Activated T-cell treated with anti-CD3 and anti-CD28 coated beads, Interleukin-2, amount 50 U/mL, for 48 hours (primary cell): ENCODE measurements at places on chromosomes 3 and 15.
A peak's percentile ranks its signal among the peaks of the same experiment; 100 is the strongest.

DNA sequence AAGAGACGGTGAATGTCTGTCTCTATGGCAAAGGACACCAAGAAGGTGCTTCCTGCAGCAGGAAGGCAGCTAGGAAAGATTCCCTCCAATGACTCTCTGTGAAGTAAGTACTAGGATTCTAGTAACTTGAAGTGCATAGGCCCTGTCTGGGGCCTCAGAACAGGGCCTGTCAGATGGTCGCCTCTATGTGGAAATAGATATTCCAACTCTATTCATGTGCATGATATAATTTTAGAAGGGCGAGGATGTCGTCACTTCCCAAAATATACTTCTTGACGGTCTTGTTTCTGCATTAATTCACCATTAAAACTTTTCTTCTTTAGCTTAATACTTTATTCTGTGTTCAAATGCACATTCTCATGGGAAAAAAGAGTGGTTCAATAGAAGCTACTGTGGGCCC, 167.0 kb downstream of the TLE3 start:
- DNase-seq: no peak

- DNase-seq: no peak
These were observed 333.3 kb upstream of the THBS1 start for GRCh38 chr15:39247574-39247973.

GRCh38 chr3:159273608-159274007, 471.8 kb downstream of the MFSD1 start:
- DNase-seq: no peak

- DNase-seq: no peak
These were observed 16.9 kb downstream of the ACKR2 start for GRCh38 chr3:42826141-42826540.

GRCh38 chr15:66587020-66587419, 21.2 kb upstream of the LCTL start:
- no peak for DNase-seq

DNA sequence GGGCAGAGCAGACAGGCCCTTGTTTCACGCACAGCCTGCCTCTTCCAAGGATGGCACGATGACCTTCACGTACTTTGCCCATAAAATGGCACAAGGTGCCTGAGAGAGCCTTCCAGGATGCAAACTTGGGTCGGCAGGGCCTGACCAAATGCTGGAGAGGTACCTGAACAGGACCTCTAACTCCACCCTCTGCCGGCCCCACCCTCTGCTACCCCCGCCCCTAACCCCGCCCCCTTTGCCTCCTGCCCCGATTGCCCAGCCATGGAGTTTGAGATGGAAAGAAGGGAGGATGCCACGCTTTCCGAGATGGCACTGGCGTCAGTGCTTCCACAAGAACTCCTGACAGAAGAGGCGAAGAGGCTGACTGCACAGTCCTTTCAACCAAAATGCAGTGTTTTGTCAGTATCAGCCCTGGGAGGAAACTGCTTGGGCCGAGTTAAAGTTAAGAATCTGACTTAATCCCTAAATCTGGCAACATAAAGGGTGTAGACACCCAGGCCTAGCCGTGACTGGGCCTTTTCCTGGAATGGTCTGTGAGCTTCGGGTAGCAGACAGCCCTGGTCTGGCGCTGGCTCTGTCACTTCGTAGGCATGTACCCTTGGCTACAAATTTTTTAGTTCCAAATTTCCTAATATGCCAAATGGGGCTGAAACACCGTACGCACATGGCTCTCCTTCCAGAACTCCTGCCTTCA, 230.3 kb upstream of the RGMA start:
- DNase-seq: no peak

- no peak for DNase-seq
These were observed 149.4 kb downstream of the LPP start for GRCh38 chr3:188303286-188303799.

DNA sequence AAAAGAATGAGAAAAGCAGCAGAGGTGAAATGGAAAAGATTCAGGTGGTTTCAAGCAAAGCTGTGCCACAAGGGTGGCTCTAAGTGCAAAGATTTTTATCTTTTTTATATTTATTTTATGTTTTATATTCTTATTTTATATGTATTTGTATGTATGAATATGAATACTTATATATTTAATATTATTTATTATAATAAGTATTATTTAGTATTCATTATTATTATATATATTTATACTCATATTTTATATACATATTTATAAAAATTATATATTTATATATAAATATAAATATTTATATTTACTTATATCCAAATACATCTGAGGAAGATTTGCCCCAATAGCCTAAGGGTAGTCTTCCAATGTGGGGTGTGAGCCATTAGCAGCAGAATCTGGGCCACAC, 1002.0 kb downstream of the CADM2 start:
- no peak for DNase-seq

- DNase-seq: no peak
These were observed 244.3 kb downstream of the CHL1 start for GRCh38 chr3:440826-441225.

DNA sequence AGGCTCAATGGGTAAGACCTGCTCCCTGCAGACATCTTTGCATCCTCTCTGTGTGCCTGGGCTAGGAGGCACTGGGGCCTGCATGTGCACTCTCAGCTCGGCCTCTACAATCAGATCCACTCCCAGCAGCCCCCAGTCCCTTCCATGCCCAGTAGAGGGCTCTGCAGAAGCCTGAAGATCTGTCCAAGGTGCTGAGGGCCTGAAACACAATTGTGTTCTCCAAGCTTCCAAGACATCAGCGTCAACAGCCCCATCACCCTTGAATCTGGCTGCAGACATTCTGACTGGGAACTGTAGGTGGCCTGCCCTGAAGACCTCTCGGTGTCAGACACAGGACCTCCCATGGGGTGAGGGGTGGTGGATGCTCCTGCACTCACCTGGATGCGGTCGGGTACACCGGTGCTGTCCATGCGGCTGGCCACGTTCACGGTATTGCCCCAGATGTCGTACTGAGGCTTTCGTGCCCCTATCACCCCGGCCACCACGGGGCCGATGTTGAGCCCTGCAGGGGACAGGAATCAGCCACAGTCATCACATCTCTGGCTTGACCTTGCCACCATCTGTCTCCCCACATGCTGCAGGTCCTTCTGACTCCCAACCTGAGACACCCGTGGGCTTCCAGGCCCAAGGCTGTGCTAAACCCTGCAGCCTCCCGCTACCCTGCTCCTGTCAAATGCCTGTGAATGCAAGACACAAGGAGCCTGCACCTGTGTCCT, 84.7 kb downstream of the SEC22A start:
- peak; percentile 49 for DNase-seq

- no peak for DNase-seq
These were observed 51.0 kb downstream of the TRANK1 start for GRCh38 chr3:36893826-36894225.

DNA sequence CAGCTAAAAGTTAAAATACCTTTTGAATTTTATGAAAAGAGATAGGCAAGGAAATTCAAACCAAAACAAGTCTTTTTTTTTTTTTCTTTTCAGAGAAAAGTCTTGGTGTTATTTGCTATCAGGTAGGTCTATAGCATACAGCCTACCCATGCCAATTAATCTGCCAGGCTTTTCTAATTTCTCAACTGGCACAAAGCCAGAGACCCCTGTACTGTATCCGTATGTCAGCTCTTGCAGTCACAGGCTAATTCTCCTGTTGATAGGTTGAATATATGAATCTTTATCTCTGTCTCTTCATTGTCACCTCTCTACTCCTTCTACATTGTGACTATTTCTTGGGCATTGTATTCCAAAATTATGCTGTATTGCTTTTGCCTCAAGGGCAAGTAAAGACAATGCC, 133.4 kb downstream of the IL5RA start:
- no peak for DNase-seq

DNA sequence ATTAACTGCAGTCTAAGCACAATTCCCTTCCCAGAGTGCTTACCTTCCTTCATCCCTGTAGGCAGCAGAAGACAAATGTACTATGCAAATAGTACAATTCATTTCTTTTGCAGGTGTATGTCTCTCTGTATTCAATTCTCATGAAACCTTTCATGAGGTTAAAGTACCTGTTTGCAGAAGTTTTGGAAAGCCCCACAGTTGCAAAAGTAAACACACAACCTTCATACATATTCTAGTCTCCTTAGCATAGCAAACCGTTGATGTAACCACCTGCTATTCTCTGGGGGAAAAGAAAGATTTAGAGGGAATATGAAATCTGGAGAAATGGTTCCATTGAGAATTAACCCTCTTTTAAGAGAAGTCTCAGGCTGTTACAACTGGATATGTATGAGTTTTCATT, 200.3 kb upstream of the SUCLG2 start:
- DNase-seq: no peak

DNA sequence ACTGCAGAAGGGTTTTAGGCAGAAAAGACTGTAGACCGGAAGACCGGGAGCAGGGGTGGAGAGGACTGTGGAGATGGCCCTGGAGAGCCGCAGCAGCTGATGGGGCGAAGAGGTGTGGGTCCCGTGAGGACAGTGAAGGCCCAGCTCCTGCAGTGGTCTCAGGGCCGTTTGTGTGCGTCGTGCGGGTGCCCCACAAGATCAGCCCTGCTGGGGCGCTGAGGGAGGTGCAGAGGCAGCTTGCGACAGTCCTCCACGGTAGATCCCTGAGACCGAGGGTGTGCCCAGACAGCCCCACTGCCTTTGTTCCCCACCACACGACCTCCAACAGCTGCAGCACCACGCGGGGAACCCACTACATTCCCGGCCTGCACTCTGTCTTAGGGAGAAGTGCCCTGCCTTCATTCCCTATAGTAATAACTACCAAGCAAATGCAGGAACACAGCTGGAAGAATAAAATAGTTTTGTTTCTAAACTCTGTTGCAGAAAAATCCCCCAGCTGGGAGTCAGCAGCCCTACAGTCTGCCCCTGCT, 19.0 kb upstream of the CRABP1 start:
- no peak for DNase-seq

DNA sequence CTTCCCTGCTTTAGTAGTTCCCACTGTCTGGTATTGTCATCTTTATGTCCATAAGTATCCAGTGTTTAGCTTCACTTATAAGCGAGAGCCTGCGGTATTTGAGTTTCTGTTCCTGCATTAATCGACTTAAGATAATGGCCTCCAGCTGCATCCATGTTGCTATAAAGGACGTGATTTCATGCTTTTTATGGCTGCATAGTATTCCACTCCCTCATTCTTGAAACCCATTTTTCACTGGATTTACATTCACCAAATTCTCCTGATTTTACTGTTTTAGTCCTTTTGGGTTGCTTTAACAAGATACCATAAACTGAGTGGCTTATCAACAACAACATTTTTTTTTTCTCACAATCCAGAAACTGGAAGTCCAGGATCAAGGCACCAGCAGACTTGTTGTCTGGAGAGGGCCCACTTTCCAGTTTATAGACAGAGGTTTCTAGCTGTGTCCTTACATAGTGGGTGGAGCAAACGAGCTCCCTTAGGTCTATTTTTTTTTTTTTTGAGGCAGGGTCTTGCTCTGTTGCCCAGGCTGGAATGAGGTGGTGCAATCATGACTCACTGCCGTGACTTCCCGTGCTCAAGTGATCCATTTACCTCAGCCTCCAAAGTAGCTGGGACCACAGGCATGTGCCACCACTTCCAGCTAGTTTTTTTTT, 6.1 kb upstream of the TICRR start:
- DNase-seq: no peak
